ENCODE measurements at places on chromosomes 12 and 14.

- DNase-seq = no peak
Measured at GRCh38 chr12:117121441-117121840, 22.2 kb upstream of the TESC start.

DNA sequence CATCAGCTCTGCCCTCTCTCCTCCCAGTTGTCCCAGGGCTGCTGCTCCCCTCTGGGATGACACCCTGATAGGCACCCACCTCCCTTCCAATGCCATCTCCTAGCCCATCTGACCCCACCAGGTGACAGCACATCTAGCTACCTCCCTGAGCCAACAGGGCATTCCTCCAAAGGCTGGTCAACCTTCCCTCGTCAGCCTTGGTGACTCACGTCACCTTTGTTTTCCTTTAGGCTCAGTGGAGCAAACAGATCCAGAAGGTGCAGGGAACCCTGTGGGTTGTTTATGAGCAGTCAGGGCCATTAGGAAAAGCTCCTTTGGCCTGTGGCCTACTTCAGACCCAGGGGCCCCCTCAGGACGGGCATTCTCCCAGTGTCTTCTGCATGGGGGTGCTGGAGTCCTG, 32.4 kb downstream of the PIGH start:
- no peak for DNase-seq

DNA sequence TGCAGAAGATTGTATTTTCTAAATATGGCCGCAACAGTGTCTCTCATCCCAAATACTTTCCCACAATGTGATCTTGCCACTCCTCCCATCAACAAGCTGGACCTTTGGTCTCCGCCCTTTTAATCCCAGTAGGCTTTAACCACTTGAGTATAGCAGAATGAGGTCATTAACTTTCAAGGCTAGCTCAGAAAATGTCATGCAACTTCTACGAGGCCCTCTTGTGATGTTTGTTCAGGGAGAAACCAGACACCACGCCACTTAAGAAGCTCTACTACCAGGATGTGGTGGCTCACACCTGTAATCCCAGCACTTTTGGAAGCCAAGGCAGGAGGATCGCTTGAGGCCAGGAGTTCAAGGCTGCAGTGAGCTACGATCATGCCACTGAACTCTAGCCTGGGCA, 20.1 kb upstream of the OR6J1 start:
- no peak for DNase-seq

DNA sequence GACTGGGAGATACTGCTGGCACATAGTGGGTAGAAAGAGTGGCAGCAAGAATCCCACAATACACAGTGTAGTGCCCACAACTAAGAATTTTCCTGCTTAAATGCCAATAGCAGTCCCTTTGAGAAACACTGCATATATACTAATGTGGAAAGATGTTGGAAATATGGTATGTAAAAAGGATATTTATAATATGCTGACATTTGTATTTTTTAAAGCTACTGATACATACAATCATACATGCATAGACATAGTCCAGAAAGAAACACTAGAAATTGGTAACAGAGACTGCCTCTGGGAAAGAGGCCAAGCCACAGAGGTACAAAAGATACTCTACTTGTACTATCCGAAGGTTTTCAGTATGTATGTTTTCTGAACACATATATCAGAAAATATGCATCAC, 30.3 kb downstream of the TRIP11 start:
- no peak for DNase-seq

DNA sequence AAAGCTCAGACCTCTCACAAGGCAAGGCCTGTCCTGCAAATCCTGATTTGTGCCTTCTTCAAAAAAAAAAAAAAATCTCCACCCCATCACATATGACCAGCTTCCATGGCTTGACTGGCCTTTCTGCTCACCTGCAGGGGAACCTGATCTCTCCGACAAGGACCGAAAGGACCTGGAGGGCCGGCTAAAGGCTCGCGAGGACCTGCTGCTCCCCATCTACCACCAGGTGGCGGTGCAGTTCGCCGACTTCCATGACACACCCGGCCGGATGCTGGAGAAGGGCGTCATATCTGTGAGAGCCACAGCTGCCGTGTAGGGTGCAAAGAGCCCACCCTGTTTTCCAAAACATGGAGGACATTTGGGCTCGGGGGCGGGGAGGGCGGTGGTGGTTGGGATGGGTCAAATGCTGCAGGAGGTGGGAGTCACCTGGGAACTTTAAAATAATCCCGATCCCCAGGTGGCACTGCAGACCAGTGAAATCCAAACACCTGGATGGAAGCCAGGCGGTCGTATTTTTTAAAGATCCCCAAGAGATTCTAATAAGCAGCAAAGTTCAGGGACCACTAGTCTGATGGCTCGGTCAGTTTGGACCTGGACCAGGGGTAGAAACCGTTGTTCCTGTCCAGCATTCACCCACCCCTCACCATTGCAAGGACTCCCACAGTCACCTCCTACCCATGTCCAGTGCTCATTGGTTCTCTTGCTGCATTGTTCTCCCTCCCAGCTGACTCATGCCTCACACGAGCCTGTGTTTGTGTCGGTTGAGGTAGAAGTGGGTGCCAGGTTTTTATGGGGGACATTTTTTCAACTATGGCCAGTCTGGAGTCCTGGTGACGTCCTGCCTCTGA, 44.8 kb downstream of the FOXN4 start:
- peak; percentile 28 for DNase-seq

GRCh38 chr12:68808388-68809189, 612 bp downstream of the MDM2 start:
- DNase-seq = no peak

DNA sequence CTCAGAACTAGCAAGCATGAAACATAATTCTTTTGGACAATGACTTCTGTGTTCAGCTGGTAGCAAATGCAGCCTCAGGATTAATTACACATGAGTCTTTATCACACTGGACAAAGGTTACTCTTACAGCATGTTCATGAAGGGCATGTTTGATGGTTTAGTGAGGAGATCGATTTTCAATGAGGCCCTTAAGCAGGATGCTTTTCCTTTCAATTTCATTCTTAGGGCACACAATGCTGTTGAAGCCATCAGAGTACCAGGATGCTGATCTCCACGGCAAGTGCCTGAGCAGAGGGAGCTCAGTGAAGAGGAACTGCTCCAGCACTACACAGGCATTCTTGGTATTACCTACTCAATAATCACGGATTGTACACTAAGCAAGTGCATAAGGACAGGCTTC, 542.0 kb downstream of the SNAPC1 start:
- DNase-seq = no peak

DNA sequence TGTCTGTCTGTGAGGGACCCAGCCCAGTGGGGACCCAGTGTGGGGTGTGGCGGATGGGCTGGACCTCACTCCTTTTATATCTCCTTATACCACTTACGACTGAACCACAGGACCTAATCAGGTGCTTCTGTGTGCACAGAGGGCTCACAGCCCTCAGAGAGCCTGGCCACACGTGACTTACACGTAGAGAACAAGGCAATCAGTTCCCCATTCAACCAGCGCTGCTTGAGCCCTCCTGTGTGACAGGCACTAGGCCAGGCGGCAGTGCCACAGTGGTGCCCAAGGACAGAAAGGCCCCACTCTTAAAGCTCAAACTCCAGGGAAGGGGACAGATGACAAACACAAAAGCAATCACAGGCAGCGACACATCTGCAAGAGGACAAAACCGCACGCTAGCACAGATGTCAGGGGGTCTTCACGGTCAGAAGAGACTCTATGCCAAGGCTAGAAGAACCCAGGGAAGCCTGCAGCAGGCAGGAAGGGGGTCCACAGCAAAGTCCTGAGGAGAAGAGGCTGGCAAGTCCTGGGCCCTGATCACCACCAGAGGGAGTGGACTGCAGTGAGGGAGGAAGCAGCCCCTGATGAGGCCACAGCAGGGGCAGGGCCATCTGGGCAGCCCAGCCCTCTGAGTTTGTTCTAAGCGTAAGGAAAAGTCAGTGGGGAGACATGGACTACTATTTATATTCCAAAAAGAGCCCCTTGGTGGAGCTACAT, 39.3 kb downstream of the SETD3 start:
- no peak for DNase-seq

- no peak for DNase-seq
Measured at GRCh38 chr12:47967461-47968321, 4.3 kb downstream of the TMEM106C start.

DNA sequence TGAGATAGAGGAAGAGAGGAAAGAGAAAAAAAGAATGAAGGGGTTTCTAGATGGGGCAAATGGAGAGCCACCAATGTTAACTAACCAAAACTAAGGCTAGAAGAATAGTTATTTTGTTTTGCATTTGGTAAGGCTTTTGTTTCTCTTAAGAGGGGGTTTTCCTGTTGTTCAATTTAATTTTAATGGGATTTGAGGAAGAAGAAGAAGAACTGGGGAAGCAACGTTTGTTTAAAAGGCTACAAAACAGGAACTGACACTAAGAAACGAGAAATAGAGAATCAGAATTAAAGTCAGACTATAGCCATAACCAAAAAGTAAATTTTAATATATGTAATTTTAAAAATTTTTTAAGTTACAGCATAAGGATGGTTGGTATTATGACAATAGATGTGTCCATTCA, 13.7 kb downstream of the TXNDC16 start:
- no peak for DNase-seq

GRCh38 chr12:105555556-105556295, 225.2 kb downstream of the C12orf75 start:
- no peak for DNase-seq

DNA sequence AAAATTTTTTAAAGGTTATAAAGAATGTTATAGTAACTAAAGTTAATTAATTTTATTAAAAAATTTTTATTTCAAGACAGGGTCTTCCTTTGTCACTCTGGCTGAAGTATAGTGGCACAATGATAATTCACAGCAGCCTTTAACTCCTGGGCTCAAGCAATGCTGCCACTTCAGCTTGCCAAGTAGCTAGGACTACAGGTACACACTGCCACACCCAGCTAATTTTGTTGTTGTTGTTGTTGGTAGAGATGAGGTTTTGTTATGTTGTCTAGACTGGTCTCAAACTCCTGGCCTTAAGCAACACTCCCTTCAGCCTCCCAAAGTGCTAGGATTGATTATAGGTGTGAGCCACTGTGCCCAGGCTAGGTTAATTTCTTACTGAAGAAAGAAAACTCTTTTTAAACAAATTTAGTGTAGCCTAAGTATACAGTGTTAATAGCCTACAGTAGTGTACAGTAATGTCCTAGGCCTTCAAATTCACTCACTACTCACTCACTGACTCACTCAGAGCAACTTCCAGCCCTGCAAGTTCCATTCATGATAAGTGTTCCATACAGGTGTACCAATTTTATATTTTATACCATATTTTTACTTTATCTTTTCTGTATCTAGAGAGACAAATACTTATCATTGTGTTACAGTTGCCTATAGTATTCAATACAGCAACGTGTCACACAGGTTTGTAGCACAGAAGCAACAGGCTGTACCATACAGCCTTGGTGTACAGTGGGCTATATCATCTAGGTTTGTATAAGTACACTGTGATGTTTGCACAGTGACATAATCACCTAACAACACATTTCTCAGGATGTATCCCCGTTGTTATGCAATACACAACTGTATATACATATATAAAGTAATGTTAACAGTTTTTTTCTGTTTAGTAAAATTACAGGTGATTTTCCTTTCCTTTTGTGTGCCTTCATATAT, 24.7 kb upstream of the DNAAF2 start:
- peak; percentile 65 for DNase-seq

GRCh38 chr14:65387628-65388027, 24.9 kb upstream of the FUT8 start:
- DNase-seq = no peak

- DNase-seq = no peak
Measured at GRCh38 chr14:86035882-86036281, 505.9 kb downstream of the FLRT2 start.

DNA sequence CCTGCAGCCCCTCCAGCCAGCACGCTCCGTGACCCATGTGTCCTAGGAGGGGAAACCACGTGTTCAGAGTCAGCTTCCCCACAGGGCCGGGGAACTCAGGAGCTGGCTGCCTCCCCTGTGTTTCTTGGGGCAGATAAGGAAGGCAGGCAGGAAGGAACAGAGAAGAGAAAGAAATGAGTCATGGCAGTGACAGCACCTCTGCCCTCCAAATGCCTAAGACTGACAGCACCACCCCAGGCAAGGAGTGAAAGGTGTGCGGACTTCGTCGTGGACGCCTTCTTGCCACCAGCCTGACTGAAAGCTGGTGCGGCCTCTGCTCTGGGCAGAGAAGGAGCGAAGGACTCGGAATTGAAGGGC, 167.0 kb upstream of the FKBP4 start:
- no peak for DNase-seq

DNA sequence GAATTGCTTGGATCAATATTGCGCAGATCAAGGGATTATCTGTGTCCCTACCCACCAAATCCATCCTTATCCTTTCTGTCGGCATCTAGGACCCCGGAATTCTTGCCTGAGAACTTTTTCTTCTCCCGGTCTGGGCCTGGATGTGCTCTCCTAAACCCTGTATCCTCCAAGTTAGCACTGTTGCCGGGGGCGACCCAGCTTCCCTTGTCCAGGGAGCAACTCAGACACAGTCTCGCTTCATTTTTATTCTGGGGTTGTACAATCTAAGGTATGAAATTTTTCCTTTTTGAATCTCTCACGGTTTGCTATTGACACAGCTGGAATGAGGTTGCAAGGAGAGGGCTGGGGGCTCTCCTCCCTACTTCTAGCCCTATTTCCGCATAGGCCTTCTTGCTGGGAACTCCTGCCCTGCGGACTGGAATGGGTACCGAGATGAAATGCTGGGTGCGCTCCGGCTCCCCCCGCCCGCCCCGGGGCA, 403 bp upstream of the PNP start:
- DNase-seq = no peak

- DNase-seq = no peak
Measured at GRCh38 chr12:46371718-46372543, 642 bp downstream of the SLC38A2 start.

- DNase-seq = no peak
Measured at GRCh38 chr14:72583316-72584272, 310.3 kb downstream of the DPF3 start.

All from Panc1 (cell line).